ENCODE measurements at places on chromosomes 16 and 17.

- no peak for DNase-seq
Measured at GRCh38 chr17:34720760-34721159, 141.4 kb downstream of the TMEM132E start.

DNA sequence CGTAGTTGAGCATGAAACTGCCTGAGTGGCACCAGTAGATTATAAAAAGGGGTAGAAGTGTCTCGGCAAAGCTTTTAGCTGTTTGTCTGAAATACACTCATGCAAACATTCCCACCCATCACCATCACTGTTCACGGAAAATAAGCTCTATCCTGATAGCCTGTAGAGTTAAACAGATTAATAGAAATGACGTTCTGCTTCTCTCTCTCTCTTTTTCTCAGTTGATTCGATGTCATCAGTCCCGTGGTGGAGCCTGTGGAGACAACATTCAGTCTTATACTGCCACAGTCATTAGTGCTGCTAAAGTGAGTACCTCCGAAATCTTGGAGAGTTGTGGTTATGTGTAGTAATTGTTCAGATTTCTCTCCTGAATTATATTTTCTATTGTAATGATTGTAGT lies 224.7 kb downstream of the BCAS3 start:
- no peak for DNase-seq

GRCh38 chr16:58348986-58349385 lies 43.3 kb upstream of the GINS3 start:
- no peak for DNase-seq

- DNase-seq: no peak
Measured at GRCh38 chr16:72910875-72911274, 137.1 kb downstream of the ZFHX3 start.

GRCh38 chr17:73770115-73770848 lies 126.0 kb upstream of the SDK2 start:
- peak; percentile 46 for DNase-seq

DNA sequence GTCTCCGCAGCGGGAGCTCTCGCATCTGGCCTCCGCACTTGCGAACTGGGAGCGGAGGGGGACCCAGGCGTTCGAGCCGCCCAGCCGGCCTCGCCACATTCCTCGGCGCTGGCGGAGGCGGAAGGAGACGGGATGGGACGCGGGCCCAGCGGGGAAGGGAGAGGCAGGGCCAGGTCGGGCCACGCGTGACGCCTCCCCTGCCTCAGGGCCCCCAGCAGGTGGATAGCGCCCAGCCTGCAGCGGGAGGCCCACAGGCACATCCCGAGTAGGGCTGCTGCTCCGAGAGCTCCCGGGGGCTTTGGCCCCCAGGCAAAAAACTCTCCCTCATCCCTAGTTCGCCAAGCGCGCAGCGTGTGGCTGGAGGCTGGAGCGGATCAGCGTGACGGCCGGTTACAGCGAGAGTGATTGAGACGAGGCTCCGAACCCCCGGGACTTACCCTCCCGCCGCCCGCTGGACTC lies 800 bp downstream of the PLEKHH3 start:
- DNase-seq: no peak

GRCh38 chr17:27241346-27241946 lies 52.5 kb upstream of the WSB1 start:
- DNase-seq: no peak

DNA sequence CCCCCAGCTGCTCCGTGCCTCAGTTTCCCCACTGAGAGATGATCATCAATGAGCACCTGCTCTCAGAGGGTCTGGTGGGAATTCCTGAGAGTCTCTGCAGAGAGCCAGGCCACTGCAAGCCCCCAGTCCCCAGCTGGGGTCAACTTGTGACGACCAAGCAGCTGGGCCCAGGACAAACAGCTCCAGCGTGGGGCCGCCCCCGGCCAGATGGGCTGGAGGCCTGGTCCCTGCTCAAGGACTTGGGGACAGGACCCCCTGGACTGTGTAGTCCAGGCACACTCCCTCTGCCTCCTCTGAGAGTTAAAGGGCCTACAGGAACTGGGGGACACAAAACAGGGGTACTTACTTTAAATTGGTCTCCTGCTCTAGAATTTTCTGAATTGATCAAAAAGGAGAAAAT lies 16.6 kb upstream of the AATK start:
- DNase-seq: no peak

GRCh38 chr17:37294888-37295287 lies 80.9 kb upstream of the C17orf78 start:
- DNase-seq: no peak

GRCh38 chr17:81703747-81704654 lies 834 bp downstream of the MRPL12 start:
- no peak for DNase-seq

DNA sequence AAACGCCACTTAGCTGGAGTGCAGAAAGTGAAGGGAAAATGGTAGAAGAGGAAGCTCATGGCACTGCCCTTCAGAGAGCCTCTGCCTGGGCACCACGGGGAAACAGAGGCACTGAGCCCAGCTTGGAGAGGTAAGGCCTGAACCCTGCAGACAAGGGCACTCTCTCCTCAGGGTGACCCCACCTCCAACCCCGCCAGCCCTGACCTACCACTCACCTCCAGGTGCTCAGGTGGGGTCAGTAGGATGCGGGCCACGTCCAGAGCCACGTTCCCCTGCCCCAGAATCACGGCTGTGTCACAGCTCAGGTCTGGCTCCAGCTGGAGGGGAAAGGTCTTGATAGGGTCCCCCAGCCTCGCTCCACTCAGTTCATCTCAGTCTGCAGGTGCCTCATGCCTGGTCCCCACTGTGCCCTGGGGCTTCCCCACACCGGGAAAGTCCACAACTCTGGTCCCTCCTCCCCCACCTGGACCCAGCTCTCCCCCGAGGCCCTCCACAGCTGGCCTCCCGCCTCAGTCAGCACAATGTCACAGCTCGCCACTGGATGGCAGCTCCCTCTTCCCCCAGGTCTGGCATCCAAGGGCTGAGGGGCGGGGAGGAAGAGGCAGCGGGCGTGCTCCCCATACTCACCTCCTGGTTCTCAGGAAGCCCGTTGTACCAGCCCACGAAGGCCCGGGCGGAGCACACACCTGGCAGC lies 6.0 kb upstream of the GRIN2C start:
- no peak for DNase-seq

DNA sequence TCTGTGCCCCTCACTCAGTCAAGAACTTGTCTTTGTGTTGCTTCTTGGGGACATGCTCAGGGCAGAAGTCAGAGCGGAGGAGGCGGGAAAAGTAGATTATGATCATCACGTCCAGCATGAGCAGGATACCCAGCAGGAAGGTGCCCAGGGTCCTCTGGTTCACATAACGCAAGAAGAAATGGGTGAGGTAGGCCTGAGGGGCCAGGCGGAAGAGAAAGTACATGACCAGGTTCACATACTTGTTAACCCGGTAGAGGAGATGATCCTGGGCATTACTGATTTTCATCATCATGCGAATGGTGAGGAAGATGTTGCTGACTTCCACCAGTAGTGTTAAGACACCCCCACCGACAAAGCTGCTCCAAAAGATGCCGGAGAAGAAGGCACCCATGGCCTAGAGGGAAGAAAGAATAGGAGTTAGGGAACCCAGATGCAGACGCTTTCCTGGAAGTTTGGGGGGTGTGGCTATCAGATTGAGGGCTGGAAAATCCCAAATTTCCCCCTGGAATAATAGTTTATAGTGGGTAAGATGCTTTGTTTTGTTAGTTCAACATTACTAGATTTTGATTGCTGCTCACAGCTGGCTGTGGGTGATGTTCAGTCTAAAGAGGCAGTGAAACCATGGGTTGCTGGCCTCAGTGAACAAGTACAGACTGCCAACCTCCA lies 1.4 kb downstream of the TLCD1 start:
- DNase-seq: no peak

- no peak for DNase-seq
Measured at GRCh38 chr17:57442914-57443571, 186.7 kb downstream of the MSI2 start.

- DNase-seq: no peak
Measured at GRCh38 chr16:29743827-29744531, 1.8 kb downstream of the C16orf54 start.

GRCh38 chr16:2032285-2033056 lies 5.8 kb downstream of the NHERF2 start:
- DNase-seq: no peak

- no peak for DNase-seq
Measured at GRCh38 chr16:67482233-67482924, 968 bp downstream of the AGRP start.

DNA sequence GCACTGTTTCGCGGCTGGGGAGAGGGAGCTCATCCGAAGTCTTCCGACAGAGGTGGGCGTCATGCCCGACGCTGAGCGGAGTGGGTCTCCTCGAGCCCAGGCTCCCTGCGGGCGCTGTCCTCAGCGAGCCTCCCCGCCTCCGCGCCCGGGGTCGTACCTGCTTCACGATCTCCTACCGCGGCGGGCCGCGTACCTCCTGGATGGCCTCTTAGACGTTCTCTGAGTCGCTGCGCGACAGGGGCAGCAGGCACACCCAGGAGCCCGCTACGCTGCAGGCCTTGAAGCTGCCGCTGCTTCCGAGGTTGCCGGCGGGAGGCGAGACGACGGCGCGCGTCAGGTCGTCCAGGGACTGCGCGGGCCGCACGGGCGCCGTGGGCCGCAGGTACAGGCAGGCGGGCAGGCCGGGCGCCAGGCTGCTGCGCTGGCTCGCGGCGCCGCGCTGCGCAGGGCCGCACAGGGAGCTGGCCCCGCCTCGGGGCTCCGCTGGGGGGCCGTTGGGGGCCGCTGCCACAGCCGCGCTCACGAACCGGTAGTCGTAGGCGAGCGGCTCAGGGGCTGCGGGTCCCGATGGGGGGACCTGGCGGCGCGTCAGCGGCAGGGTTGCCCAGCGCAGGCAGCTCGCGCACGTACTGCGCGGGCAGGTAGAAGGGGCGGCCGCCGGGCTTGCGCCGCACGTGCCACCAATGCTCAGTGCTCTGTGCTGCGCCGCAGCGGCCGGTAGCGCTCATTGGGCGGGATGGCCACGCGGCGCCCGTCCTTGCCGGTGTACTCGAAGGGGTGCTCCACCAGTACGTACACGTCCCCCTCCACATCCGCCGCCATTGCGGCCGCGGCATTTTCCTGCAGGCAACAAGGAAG lies 116.4 kb upstream of the SMURF2 start:
- no peak for DNase-seq

- DNase-seq: no peak
Measured at GRCh38 chr16:79537584-79537983, 63.0 kb downstream of the MAF start.

DNA sequence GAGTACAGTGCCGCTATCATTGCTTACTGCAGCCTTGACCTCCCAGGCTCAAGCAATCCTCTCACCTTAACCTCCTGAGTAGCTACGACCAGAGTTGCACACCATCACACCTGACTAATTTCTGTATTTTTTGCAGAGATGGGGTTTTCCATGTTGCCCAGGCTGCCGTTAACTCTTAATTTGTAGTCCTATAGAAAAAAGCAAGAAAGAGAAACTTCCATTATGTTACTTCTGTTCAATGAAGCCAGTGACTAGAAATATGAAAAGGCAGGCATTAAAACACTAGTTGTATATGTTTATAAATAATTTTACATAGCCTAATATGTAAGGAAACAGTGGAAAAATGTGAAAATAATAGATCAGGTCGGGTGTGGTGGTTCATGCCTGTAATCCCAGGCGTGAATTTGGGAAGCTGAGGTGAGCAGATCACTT lies 9.7 kb downstream of the RAD51C start:
- DNase-seq: no peak

- DNase-seq: no peak
Measured at GRCh38 chr16:89138843-89139520, 32.6 kb upstream of the CDH15 start.

- DNase-seq: no peak
Measured at GRCh38 chr17:73623818-73624217, 20.4 kb downstream of the SDK2 start.

Data from BJ (cell line).